Endothelial cell (in vitro differentiated cells): ENCODE measurements at places on chromosomes 3 and 15. TPM values are rescaled to one million over a fixed set of nuclear protein-coding genes. Genes with fewer than 3 reads are reported as not detected.

Gene OR4F15
- not detected for total RNA-seq

Gene ARHGEF26
- total RNA-seq: 22.9 TPM

Gene RARB
- total RNA-seq: not detected

Gene GOLGA6L25
- total RNA-seq: not detected

Gene RETNLB
- total RNA-seq: not detected

Gene IL16
- 29.6 TPM for total RNA-seq

Gene PDHB
- total RNA-seq: 72.8 TPM

Gene KCNMB3
- total RNA-seq: 3.8 TPM

Gene IGF2BP2
- total RNA-seq: 165 TPM

Gene LRRC2
- 0.23 TPM for total RNA-seq

DNA sequence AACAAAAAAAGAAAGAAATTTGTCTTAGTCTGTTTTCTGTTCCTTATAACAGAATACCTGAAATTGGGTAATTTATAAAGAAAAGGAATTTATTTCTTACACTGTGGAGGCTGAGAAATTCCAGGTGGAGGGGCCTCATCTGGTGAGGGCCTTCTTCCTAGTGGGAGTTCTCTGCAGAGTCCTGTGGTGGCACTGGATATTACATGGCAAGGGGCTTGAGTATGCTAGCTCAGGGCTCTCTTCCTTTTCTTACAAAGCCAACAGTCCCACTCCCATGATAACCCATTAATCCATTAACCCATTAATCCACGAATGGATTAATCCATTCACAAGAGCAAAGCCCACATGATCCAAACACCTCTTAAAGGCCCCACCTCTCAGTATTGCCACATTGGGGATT lies 2.9 kb upstream of the SATB1 start:
- DNase-seq: no peak

DNA sequence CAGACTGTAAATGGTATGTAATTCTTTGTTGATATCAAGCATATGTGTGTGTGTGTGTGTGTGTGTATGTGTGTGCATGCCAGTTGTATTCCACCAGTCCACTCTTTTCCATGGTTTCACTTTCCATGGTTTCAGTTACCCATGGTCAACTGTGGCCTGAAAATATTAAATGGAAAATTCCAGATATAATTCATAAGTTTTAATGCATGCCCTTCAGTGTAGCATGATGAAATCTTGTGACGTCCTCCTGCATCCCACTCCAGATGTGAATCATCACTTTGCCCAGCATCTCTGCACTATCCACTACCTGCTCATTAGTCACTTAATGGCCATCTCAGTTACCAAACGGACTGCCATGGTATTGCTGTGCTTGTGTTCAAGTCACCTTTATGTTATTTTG lies 215.9 kb downstream of the GBE1 start:
- no peak for DNase-seq

- DNase-seq: no peak
Observed at GRCh38 chr3:49636883-49637609, 37.1 kb upstream of the APEH start.

DNA sequence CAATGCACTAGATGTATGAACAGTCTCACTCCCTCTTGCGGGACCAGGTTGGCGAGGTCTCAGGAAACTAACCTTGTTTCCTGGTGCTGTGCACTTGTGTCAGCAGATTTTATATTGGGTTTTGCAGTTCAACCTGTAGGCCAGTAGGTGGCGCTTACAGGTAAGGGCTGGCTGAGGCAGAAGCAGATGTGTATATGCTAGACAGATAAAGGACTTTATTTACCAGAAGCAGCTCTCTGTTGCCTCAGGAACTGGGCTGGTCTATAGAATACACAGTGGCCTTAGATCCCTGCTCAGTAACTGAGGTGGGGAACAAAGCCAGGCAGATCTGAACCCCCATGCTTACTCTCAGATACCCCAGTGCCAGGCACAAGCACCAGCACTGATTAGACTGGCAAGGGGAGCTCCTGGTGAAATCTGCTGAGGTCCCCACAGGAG lies 296.8 kb downstream of the DOCK3 start:
- DNase-seq: peak; percentile 36

GRCh38 chr3:62625268-62625667 lies 249.9 kb downstream of the CADPS start:
- DNase-seq: no peak

DNA sequence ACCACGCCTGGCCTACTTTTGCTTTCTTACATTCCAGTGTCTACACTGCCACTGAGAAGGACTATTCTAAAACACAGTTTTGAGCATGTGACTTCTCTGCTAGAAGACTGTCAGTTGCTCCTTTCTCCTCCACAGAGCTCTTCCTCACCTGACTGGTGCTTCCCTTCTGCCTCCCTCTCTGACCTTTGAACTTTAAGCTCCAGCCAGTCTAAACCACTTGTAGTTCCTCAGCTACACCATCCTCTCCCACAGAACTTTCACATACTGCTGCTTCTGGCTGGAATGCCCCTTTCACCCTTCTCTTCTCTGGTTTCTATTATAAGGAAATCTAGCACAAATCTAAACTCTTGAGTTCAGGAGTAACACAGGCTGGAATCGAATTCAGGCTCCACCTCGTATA lies 9.1 kb downstream of the NCEH1 start:
- no peak for DNase-seq

DNA sequence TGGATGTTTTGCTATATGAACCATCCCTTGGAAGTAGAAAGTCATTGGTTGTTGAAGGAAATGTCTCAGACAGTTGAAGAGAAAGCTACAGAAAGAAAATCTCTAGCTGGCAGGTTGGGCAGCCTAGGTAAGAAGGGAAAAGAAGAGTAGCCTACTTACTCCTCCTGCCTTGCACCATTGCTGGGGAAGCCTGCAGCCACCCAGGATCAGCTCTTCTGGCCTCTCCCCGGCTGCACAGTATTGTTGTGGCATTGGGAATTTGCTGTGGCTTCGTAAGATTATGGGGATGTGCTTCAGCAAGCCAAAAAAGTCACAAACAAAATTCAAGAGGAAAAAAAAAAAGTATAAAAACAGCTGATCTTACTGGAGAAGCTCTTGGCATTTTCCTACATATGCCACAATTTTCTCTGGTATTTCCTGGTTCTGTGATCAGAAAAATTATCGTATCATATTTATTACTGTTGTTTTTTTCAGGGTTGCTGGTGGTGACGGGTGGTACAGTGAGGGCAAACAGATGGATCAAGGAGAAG lies 154.2 kb downstream of the TIGIT start:
- no peak for DNase-seq

DNA sequence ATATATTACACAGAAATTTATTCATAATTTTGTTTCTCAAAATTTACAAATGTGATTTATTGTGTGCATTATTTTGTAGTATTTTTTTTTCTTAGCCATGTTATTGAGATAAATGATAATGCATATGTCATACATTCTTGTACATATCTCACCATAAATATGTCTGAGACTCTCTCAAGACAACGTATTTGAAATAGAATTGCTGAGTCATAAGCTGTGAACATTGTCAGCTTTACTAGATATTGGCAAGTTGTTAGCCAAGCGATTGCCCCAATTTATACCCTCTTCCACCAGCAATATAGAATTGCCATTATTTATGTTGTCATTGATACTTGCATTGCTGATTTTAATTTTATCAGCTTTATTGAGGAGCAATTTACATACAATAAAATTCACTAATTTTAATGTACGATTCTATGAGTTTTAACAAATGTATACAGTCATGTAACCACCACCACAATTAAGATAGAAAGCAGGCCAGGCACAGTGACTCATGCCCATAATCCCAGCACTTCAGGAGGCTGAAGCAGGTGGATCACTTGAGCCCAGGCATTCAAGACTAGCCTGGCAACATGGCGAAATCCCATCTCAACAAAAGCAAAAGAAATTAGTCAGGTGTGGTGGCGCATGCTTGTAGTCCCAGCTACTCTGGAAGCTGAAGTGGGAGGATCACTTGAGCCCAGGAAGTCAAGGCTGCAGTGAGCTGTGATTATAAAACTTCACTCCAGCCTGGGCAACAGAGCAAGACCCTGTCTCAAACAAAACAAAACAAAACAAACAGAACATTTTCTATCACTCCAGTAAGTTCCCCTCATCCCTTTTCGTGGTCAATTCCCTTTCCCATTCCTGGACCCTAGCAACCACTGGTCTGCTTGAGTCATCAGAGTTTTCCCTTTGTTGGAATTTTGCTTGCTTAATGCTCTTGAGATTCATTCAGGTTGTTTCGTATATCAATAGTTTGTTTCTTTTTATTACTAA lies 373.1 kb downstream of the MFSD1 start:
- DNase-seq: no peak

- no peak for DNase-seq
Observed at GRCh38 chr3:13159890-13160289, 86.7 kb upstream of the IQSEC1 start.

DNA sequence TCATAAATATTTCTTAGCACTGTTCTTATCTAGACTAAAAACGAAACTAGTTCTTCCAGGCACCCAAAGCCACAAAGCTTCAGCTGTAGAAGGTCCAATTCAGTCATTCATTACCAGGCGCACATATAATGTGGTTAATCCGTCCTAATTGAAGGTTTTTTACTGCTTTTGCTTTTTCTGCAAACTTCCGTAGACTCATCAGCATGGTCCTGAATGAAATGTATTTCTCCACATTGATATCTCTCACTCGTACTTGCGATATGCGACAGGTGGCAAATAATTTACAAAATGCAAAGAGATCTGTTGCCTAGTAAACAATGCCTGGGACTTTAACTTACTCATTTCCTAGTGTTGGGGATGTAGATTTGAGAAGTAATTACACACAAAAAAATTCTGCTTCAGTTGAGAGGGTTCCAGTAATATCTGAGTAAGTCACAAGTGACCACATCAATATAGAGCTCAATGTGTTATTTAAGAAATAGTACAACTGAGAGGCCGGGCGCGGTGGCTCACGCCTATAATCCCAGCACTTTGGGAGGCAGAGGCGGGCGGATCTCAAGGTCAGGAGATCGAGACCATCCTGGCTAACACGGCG lies 75.0 kb upstream of the MBNL1 start:
- DNase-seq: no peak

DNA sequence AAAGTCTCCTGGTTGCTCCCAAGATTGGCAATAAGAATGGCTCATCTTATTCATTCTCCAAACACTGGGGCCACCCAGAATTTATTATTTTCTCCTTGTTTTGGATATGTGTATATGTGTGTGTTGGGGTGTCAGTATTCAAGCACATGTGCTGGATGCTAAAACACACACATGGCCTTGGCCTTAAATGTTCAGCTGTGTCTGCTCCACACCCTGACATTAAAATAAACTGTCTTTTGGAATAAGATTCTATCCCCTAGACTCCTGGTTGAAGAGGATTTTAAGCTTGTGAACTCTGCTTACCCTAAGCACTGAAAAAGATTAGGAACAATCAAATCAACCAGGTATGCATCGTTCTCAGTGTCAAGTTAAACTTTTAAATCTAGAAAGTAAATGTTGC lies 382.9 kb upstream of the MCTP2 start:
- DNase-seq: no peak

DNA sequence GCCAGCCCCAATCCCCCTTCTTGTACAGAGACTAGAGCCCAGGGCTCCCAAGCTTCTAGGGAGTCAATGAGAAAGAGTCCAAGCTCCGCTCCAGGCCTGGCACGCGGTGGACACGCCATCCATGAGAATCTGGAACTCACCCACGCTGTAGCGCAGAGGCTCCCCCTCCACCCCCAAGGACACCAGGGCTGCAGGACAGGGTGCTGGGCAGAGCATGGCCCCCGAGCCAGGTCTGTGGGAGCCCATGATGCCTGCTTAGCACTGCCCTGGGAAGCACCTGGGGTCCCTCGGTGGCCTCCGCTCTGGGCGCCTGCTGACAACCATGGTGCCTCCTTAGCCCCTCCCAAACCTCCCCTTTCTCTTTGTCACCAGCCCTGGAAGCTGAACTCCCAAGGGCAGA lies 28.5 kb downstream of the ACSBG1 start:
- no peak for DNase-seq

DNA sequence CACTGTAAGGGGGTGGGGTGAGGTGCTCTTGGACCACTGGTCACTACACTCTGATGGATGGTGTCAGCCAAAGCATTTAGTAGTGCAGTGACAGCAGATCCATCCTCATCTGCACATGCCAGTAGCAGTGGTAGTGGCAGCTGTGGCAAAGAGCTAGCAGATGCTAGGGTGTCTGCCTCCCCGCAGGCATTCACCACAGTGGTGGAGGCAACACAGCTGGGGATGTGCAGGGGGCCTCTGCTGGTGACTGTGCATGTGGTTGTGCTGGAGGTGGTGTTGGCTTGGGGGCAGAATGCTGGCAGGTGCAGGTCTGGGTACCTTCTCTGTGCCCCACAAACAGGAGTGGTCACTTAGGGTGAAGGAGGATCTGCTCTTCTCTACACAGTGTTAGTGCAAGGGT lies 19.4 kb upstream of the DCUN1D1 start:
- no peak for DNase-seq

DNA sequence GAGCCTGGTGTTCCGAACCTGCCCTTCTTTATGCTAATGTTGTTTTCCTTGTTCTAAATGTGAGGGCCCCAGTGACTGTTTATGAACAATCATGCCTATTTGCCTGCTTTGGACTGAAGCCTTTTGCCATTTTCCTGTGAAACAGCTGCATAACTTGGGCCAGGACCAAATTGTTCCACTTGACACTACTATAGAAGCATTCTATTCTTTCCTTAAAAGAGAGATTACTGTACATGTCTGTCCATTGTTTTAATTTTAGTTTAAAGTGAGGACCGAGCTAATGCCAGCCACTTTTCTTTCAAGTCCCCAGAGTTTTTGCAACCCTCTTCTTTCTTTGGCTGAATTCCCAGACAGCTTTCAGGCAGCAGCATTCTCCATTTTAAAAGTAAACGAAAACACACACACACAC lies 980.3 kb downstream of the CADM2 start:
- DNase-seq: no peak

DNA sequence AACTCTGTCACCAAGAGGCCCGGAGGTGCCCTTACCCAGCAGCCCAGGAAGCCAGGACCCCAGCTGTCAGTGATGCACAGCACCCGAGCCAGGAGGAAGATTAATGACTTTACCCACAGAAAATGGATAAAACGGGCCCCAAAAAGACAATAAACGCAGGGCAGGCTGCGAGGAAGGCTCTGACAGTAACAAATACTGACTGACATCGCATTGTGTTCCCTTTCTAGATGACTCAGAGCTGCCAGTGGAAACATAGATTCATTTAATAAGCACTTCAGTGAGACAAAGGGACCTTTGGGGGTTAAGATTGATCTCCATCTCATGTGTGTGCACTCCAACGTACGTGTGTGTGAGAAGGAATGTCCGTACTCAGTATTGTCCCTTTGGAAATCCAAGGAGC lies 225.3 kb upstream of the PPP2R3A start:
- no peak for DNase-seq

GRCh38 chr3:99114565-99115291 lies 213.2 kb upstream of the DCBLD2 start:
- DNase-seq: peak; percentile 52

DNA sequence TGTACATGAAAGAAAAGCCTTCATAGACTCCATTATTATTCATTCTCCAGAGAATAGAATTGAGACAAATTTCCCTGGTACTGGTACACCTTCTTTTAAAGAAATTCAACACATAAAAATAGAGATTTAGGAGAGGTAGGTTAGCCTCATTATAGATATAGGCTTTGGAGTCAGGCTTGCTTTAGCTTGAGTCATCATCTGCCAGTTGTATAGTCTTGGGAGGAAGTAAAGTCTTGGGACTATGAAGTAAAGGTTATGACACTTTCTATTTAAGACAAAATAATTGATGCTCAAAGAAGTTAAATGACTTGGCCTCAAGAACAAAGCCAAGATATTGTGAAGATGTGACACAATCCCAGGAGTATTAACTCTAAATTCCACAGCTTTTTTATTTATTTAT lies 4.3 kb downstream of the HRG start:
- DNase-seq: no peak
